ENCODE measurements at places on chromosomes 4 and X.

GRCh38 chr4:1727117-1728031 lies 6.1 kb downstream of the TACC3 start:
- no peak for DNase-seq

- DNase-seq: no peak
These were observed 82.3 kb downstream of the PRSS12 start for GRCh38 chr4:118270492-118270891.

DNA sequence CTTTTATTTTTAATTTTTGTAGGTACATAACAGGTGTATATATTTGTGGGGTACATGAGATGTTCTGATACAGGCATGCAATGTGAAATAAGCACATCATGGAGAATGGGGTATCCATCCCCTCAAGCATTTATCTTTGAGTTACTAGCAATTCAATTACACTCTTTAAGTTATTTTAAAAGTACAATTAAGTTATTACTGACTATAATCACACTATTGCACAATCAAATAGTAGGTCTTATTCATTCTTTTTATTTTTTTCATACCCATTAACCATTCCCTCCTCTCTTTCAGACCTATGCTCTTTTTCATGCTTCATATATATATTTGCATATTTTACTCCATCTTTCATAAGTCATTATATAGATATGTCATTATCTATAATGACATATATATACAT lies 93.3 kb downstream of the MAGEB5 start:
- no peak for DNase-seq

- DNase-seq: no peak
These were observed 21.9 kb upstream of the HERC6 start for GRCh38 chr4:88356771-88357170.

GRCh38 chr4:145435646-145436045 lies 46.0 kb upstream of the SMAD1 start:
- DNase-seq: no peak

DNA sequence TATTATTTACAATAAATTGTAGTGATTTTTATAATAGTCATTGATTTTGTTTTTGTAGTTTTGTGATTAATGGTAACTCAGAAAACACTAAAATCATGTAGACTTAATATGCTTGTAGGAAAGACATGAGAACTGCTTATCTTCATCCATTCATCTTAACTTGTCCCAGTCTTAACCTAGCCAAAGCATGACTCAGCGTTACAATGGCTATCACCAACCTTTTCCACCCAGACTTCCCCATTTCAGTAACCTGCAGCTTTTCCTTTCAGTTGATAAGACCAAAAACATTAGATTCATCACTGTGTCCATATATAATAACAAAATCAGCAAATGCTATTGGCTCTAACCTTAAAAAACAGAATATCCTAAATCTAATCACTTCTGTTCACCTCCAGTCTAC lies 106.2 kb upstream of the KLF8 start:
- no peak for DNase-seq

GRCh38 chr4:155582041-155582440 lies 84.6 kb upstream of the GUCY1A1 start:
- DNase-seq: no peak

DNA sequence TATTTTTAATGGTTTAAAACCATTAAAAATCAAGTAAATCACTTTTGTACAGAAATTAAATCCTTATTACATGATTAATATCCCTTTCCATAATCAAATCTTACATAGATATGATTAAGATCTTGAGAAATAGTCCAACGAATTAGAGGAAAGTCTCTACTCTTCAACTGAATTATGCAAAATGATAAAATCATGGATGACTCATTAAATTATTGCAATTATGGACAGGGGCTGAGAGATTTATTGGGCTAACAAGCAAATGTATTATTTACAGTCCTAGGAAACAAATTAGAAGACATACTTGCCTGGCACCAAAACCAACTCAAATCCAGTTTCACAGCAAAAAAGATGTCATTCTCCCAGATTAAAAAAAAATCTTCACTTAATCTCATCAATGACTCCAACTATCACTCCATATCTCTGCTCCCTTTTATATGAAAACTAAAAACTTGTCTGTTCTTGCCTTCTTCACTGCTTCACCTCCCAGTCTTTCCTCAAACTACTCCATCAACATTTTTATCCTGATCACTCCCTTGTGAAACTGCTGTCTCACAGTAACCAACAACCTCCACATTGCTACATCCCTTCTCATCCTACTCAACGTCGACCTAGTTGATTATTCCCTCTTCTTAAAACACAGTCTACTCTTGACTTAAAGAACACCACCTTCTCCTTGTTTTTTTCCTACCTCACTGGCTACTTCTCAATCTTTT lies 18.4 kb upstream of the DDX60 start:
- DNase-seq: no peak

DNA sequence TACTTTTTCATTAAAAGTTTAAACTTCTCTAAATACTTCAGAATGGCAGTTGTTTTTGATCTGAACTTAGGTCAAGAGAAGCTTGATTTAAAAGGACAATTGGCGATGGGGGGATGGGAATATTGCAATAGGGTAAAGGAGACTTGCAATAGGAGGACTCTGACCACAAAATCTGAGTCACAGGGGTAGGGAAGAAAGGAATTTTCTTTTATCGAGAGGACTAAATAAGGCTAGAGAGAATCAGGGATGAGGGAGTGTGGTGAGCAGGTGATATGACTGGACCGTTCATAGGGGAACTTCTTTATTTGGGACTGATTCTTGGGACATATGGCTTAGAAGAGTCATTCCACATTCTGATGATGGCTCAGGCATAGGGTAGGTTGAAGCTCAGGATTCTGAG lies 1260.2 kb downstream of the ADGRL3 start:
- DNase-seq: no peak

- DNase-seq: no peak
These were observed 32.0 kb downstream of the IDS start for GRCh38 chrX:149473092-149473491.

DNA sequence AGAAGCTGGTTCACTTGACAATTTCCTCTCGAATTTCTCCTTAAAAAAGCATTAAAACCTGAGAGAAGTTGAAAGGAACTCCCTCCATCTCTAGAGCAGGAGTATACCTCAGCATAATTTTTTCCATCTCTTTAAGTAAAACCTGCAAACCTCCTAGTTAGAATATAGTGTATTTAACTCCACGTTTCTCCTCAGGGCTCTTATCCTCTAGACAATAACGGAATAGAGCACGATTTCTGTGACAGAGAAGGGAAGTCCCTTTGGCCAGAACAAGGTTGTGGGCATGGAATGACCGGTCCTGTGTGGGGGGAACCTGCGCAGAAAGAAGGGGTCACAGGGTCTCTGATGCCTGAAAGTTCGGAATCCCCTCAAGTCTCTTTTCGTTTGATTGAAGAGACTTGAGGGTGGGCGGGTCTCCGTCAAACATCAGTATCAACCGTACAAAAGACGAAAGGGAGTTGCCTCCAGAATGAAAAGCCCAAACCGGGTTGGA lies 697 bp downstream of the ZNF280C start:
- no peak for DNase-seq

DNA sequence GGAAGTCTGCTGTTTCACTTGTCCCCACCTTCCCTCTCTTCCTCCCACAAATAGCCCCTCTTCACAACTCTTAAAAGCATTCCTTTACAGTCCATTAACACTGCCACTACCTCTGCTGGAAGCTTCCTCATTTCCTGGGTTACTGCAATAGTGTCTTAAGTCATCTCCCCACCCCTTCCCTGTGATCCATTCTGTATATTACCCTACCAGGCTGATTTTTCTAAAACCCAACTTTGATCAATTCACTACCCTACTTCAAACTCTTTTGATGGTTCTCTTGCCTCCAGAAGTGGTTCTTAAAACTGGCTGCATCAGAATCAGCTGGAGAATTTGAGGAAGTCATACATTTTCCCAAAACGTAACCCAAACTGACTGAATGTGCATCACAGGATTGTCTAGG lies 8.8 kb upstream of the XIAP start:
- DNase-seq: no peak

GRCh38 chr4:4851906-4852305 lies 7.6 kb upstream of the MSX1 start:
- no peak for DNase-seq
